ENCODE measurements at places on chromosomes 5 and 9. TPM values are rescaled to one million over a fixed set of nuclear protein-coding genes. Genes with fewer than 3 reads are reported as not detected.

GRCh38 chr9:110125207-110125751 is 82.7 kb downstream of the C9orf152 start:
- H3K36me3 ChIP-seq = peaks cover 19% of the 10 kb centered on the region
- H3K27ac ChIP-seq = peak overlapping the region; percentile 99
- DNase-seq = peak; percentile 91
- H3K27me3 ChIP-seq = peaks cover 6% of the 10 kb centered on the region
- peak overlapping the region; percentile 88 for H3K4me3 ChIP-seq

- H3K27ac ChIP-seq = no peak overlapping the region
- H3K36me3 ChIP-seq = no peaks in the 10 kb centered on the region
- no peak for DNase-seq
- H3K4me1 ChIP-seq = peaks cover 33% of the 10 kb centered on the region
- H3K4me3 ChIP-seq = no peak overlapping the region
Observed at GRCh38 chr5:56164376-56164775, 68.8 kb downstream of the ANKRD55 start.

- no peak overlapping the region for H3K27ac ChIP-seq
- no peaks in the 10 kb centered on the region for H3K36me3 ChIP-seq
- H3K4me1 ChIP-seq = no peaks in the 10 kb centered on the region
- no peak for DNase-seq
- H3K27me3 ChIP-seq = peaks cover 2% of the 10 kb centered on the region
Observed at GRCh38 chr5:152990649-152991048, 499.8 kb upstream of the GRIA1 start.

DNA sequence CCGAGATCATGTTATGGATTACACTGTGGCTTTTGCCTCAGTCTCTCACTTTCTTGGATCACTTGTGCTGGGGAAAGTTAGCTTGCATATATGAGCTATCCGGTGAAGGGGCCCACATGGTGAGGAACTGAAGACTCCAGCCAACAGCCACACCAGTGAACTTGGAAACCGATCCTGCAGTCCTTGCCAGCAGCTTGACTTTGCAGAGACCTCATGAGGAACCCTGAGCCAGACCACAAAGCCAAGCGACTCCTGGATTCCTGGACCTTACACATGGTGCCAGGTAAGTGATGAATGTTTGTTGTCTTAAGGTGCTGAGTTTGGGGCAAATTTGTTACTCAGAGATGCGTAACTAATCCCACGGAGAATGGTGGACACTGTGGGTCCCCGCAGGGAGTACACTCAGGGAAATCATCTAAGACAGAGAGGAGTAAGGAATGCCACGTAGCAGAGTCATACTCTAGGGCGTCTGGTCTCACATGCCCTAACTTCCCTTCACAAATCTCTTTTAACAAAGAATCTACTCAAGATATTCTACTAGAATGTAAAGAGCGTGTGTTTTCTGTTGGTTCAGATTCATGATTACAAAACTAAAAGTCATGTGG is 76.5 kb upstream of the PJA2 start:
- no peak overlapping the region for H3K27ac ChIP-seq
- no peaks in the 10 kb centered on the region for H3K36me3 ChIP-seq
- no peak for DNase-seq

GRCh38 chr9:127210851-127211730 is 53.5 kb upstream of the GARNL3 start:
- H3K36me3 ChIP-seq = 0 out of 2 replicates have a peak, but pooled peaks cover 3% of the 10 kb centered on the region
- H3K4me1 ChIP-seq = peaks cover 8% of the 10 kb centered on the region
- peaks cover 38% of the 10 kb centered on the region for H3K27me3 ChIP-seq
- H3K4me3 ChIP-seq = no peak overlapping the region

DNA sequence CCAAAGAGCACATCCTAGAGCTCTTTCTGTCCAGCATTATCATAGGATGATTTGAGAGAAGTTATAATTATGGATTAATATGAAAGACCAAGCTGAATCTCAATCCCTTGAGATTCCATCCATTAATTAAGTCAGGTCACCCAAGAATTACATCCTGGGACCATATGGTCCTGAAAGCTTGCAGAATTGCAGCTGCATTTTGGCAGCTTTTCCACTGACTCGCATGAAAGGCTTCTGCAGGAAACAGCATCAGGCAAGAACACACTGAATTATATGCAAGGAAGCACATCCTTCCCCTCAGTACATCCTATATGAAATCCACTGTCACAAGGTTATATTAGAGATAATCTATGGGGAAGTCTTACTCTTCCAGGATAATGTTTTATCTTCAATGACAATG is 109.1 kb upstream of the CTNND2 start:
- no peak overlapping the region for H3K27ac ChIP-seq
- no peaks in the 10 kb centered on the region for H3K27me3 ChIP-seq
- no peak for DNase-seq
- no peaks in the 10 kb centered on the region for H3K4me1 ChIP-seq
- H3K36me3 ChIP-seq = peaks cover 5% of the 10 kb centered on the region
- no peak overlapping the region for H3K4me3 ChIP-seq

- no peak overlapping the region for H3K4me3 ChIP-seq
- no peak overlapping the region for H3K27ac ChIP-seq
- no peaks in the 10 kb centered on the region for H3K36me3 ChIP-seq
- H3K27me3 ChIP-seq = peaks cover 26% of the 10 kb centered on the region
Observed at GRCh38 chr5:149773291-149774095, 43.4 kb downstream of the PPARGC1B start.

DNA sequence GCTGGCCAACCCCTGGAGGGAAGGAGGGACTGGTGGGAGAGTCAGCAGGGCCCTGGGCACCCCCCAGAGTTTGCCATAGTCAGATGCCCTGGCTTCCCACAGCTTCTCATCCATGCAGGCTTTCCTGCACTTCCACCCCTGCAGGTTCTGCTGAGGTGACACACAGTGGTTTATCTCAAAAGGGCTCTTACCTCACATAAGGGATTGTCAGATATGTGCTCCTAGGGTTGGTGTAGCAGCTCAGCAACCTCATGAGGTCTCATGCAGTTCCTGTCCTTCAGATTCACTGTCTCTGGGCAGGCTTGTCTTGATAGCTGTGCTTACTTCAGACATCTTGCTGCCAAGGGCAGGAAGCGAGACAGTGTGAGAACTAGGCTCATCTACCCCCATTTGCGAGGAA is 143.4 kb downstream of the KDM4C start:
- no peak overlapping the region for H3K27ac ChIP-seq
- H3K4me3 ChIP-seq = no peak overlapping the region
- DNase-seq = no peak
- H3K27me3 ChIP-seq = no peaks in the 10 kb centered on the region

DNA sequence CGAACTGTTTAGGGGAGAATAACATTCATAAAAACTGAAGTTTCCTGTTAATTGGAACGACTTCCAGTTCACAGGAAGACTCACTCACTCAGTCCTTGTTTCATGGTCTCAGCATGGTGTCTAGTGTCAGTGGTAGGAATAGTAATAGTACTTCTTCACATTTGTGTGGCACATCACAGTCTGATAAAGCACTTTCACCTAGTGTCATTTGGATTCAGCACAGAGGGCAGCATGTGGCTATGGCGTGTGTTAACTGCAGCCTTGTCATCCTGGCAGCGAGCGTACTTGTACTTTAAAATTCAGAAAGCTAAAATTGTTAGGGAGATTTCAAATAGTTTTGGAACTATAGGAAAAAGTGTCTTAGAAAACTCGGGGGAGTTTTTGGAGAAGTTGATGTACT is 72.4 kb downstream of the VCAN start:
- no peaks in the 10 kb centered on the region for H3K36me3 ChIP-seq
- no peak overlapping the region for H3K27ac ChIP-seq
- peaks cover 10% of the 10 kb centered on the region for H3K4me1 ChIP-seq
- H3K4me3 ChIP-seq = no peak overlapping the region
- H3K27me3 ChIP-seq = no peaks in the 10 kb centered on the region

DNA sequence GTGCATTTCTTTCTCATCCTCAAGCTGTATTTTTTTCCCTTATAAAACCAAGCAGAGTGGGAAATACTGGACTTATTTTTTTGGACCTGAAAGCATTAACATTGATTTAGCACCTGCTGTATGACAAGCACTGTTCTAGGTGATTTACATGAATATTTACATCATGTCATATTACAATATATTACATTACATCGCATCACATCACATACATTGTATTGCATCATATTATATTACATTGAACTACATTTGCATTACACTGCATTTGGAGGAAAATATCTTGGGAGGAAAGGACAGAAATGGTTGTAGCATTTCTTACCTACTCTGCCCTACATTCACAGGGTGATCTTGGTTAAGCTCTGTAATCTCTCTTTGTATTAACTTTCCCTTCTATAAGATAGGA is 11.2 kb upstream of the PDCD1LG2 start:
- DNase-seq = no peak
- H3K27me3 ChIP-seq = no peaks in the 10 kb centered on the region
- H3K27ac ChIP-seq = 0 out of 2 replicates have a peak overlapping the region, but pooled peaks have one; percentile 6
- H3K36me3 ChIP-seq = peaks cover 14% of the 10 kb centered on the region
- H3K4me3 ChIP-seq = no peak overlapping the region

The NXNL2 gene
- 8.8 TPM for total RNA-seq

The TRIP13 gene
- total RNA-seq = 16.7 TPM

The FOXD4L3 gene
- not detected for total RNA-seq

The FOXD4L6 gene
- total RNA-seq = not detected

GRCh38 chr5:133853646-133854365 is 114.6 kb downstream of the C5orf15 start:
- peaks cover 49% of the 10 kb centered on the region for H3K27me3 ChIP-seq
- DNase-seq = no peak
- H3K4me3 ChIP-seq = no peak overlapping the region
- no peaks in the 10 kb centered on the region for H3K4me1 ChIP-seq

GRCh38 chr5:54718656-54719055 is 201.1 kb downstream of the SNX18 start:
- H3K4me1 ChIP-seq = peaks cover 54% of the 10 kb centered on the region
- H3K4me3 ChIP-seq = no peak overlapping the region
- peaks cover 2% of the 10 kb centered on the region for H3K36me3 ChIP-seq
- DNase-seq = no peak
- H3K27ac ChIP-seq = no peak overlapping the region
- peaks cover 2% of the 10 kb centered on the region for H3K27me3 ChIP-seq

- peaks cover 25% of the 10 kb centered on the region for H3K27me3 ChIP-seq
- peaks cover 54% of the 10 kb centered on the region for H3K4me1 ChIP-seq
- no peak overlapping the region for H3K4me3 ChIP-seq
Observed at GRCh38 chr5:14457476-14457875, 124.1 kb upstream of the OTULINL start.

DNA sequence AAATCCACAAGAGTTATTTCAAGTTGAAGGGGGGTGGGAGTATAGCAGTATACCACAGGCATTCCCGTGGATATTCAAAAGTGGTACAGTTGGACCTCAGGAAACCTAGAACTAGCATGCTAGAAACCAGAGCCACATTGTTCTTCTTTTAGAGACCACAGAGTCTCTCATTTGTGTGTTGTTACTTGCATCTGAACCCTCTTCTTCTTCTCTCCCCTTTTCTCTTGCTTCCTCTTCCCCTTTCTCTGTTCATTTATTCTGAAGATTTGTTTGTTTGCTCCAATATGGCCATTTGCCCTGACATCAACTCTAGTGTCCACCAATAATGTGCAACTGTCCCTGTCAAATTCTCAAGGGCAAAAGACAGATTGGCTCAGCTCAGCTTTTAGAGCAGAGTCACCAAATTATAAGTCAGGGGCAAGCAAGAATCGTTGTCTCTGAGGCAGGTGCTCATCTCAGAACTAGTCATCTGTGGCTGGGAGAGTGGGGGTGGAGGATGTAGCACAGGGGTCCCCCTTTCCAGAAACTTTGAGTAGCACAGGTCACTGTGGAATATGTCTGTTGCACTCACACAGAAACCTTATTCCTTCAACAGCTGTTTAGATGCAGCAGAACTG is 321.1 kb downstream of the ARRDC3 start:
- no peak overlapping the region for H3K4me3 ChIP-seq
- H3K36me3 ChIP-seq = no peaks in the 10 kb centered on the region
- H3K27me3 ChIP-seq = peaks cover 12% of the 10 kb centered on the region
- H3K4me1 ChIP-seq = peaks cover 7% of the 10 kb centered on the region
- DNase-seq = no peak

The TAF11L5 gene
- not detected for total RNA-seq

GRCh38 chr5:80987078-80987766 is 27.1 kb downstream of the RASGRF2 start:
- H3K27me3 ChIP-seq = peaks cover 14% of the 10 kb centered on the region
- H3K4me1 ChIP-seq = no peaks in the 10 kb centered on the region
- H3K4me3 ChIP-seq = no peak overlapping the region
- no peak overlapping the region for H3K27ac ChIP-seq
- no peaks in the 10 kb centered on the region for H3K36me3 ChIP-seq

DNA sequence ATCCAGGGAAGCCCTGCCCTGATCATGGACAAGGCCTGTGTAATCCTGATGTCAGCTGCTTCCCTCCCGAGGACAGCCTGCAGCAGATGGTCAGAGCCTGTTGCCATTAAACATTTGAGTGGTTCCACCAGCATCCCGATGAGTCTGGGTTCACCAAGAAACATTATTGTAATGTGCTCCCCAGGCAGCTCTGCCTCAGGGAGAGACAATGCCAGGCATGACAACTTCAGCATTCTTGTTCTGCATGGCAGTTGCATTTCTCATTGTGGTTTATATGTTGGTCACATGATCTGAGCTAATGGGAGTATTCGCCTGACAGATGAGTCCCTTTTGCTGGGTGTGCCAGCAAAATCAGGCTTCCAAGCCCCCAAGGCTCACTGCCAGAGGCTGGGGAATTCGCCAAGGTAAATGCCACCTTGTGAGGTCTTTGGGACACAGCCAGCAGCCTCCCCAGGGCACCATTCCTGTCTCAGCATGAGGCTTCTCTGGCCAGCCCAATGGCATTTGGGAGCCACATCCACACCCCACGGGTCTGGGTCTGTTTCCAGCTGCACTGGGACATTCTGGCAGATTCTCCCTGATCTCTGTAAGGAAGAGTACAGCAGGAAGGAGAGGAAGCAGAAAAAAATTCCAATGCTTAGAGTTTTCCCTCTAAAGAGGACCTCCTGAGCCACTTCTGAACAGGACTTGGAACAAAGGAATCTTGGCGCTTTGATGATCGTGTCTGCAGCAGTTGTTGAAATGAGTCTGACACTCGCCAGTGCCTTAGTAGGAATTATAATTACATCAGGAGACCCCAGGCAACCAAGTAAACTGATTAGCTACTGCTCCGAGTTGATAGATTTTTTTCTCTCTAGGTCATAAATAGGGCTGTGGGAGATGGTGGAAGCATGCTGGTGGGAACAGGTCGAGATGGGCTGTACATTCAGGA is 18.7 kb downstream of the KCNIP1 start:
- H3K36me3 ChIP-seq = no peaks in the 10 kb centered on the region
- H3K4me3 ChIP-seq = no peak overlapping the region
- no peaks in the 10 kb centered on the region for H3K4me1 ChIP-seq
- H3K27me3 ChIP-seq = peaks cover 2% of the 10 kb centered on the region

The MEGF9 gene
- total RNA-seq = 9.1 TPM

- H3K36me3 ChIP-seq = no peaks in the 10 kb centered on the region
- H3K27ac ChIP-seq = no peak overlapping the region
Observed at GRCh38 chr5:74945561-74946165, 79.5 kb upstream of the FAM169A start.

DNA sequence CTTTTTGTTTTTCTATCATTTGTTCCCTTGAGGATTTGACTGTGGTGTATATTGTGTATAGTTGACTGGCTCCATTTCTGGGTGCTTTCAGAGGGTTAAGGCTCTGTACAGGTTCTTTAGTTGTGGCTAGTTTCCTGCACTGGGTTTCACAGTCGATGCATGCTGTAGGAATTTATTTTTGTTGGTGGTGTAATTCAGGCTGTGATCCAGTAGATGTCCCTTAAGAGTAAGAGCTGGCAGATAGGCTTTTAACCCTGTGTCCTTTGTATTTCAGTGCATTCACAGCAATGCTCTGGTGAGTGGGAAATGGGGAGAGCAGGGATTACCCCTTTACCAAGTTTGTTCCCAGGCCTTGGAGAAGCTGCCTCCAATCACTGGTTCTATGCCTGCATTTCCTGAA is 112.9 kb downstream of the SPATA31D1 start:
- DNase-seq = no peak
- H3K27ac ChIP-seq = no peak overlapping the region

The NRG2 gene
- total RNA-seq = 0.30 TPM

GRCh38 chr9:108924466-108924865 is 9.5 kb downstream of the ELP1 start:
- DNase-seq = no peak
- H3K4me3 ChIP-seq = no peak overlapping the region
- peaks cover 15% of the 10 kb centered on the region for H3K36me3 ChIP-seq
- no peaks in the 10 kb centered on the region for H3K4me1 ChIP-seq

The CCDC127 gene
- total RNA-seq = 5.6 TPM

All from HFFc6 (cell line).